ENCODE measurements at places on chromosomes 13 and 19.

DNA sequence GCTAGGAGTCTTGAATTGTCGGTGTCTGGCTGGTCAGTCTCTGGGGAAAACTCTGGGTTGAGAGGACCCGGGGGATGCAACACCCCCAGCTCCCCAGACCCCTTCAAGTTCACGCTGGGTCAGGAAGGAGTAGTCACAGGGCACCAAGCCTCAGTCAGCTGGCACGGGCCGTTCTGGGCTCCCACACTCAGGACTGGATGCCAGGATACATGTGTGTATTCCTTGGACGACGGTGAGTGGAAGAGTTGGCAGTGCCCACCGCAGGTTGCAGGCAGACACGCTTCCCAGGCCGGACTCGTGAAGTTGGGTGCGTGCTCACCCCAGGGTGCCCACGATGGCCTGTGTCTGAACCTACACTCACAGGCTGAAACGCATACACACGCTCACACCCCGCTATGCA is 5.5 kb downstream of the GADD45B start:
- DNase-seq: no peak

DNA sequence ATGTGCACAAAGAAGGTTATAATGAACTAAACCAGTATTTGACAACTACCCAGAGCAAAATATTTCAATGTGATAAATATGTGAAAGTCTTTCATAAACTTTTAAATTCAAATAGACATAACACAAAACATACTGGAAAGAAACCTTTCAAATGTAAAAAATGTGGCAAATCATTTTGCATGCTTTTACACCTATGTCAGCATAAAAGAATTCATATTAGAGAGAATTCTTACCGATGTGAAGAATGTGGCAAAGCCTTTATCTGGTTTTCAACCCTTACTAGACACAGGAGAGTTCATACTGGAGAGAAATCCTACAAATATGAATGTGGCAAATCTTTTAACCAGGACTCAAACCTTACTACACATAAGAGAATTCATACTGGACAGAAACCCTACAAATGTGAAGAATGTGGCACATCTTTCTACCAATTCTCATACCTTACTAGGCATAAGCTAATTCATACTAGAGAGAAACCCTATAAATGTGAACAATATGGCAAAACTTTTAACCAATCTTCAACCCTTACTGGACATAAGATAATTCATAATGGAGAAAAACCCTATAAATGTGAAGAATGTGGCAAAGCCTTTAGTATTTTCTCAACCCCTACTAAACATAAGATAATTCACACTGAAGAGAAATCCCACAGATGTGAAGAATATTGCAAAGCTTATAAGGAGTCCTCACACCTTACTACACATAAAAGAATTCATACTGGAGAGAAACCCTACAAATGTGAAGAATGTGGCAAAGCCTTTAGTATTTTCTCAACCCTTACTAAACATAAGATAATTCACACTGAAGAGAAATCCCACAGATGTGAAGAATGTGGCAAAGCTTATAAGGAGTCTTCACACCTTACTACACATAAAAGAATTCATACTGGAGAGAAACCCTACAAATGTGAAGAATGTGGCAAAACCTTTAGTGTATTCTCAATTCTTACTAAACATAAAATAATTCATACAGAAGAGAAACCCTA is 26.4 kb downstream of the ZNF493 start:
- no peak for DNase-seq

GRCh38 chr19:24052811-24053210 is 34.2 kb upstream of the ZNF254 start:
- no peak for DNase-seq

DNA sequence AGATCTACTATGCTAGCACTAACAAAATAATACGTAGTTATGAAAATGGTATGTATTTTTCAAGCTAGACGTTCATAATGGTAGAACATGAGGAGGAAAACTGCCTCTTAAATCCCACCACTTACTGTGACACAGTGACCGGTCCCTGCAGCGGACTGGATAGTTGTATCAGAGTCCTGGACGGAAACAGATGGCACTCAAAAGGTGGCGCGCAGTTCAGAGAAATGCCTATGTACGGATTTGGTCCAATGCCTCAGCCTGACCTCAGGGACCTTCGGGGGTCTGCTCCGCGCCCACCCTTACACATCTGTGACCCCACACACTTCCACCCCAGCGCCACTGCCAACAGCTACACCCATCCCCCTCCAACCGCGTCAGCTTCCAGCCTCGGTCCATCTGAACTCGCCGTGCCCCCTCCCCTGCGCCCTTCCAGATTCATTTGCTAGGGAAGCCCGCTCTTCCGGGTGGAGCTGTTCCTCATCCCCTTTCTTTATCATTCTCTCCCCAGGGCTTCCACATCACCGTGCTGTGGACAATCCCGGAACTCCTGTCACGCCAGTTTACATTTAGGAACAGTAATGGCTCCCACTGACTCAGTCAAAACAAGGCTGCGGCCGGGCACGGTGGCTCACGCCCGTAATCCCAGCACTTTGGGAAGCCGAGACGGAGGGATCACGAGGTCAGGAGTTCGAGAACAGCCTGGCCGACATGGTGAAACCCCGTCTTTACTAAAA is 792 bp upstream of the LENG8 start:
- DNase-seq: peak; percentile 65

- DNase-seq: no peak
Measured at GRCh38 chr13:112984501-112984900, 15.5 kb downstream of the MCF2L start.

Data from Caco-2 (cell line).